ENCODE measurements at places on chromosomes 2 and 18.

DNA sequence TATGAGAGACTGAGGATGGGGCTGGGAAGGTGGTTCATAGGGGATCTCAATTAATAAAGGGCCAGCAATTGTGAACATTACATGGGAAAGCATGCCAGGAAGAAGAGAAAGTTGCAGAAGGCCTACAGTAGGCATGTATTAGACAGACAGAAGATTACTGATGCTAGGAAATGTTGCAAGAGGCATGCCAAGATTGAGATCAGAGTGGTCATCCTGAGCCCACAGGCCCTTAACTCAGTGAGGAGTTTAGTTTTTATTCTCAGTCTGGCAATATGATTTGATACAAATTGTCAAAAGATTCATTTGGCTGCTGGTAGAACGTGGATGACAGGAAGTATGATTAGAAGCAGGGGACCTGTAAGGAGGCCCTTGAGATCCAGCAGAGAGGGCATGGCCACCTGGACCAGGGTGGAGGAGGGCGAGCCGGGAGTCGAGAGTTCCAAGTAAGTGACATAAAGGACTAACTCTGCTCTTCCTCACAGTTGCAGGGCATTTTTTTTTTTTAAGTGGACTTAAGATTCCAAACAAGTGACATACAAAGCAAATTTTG is 54.9 kb downstream of the EPHA4 start:
- DNase-seq: no peak

DNA sequence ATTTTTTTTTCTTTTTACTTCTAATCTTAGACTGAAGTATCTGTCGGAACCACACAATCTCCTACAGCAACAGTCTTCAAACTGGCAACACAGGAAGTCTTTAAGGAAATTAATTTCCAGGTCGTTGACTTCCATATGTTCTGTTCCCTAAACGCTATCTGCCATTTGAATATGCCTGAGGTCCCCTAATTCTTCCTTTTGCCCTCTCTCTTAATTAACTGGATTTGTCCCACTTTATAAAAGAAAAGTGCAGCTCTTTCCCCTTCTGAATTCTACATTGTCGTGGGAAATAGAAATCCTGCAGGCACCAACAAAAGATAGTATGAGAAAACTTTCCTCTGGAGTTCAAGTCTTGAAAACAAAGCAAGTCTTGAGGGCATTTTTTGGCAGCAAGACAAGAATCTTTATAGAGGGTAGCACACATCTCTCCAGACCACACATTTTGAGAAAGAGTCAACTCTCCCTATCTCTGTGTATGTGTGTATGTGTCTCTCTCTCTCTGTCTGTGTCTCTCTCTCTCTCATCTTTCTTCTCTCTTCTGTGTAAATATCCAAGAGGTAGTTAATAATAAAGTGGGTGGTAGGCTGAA is 879.8 kb downstream of the SOCS6 start:
- no peak for DNase-seq

- DNase-seq: no peak
These were observed 1.2 kb downstream of the NEU2 start for GRCh38 chr2:233033672-233034071.

GRCh38 chr2:155643056-155643775 is 689.3 kb downstream of the NR4A2 start:
- no peak for DNase-seq

- no peak for DNase-seq
These were observed 52.8 kb downstream of the TTC32 start for GRCh38 chr2:19848952-19849351.

GRCh38 chr2:215845839-215846586 is 167.3 kb downstream of the MREG start:
- no peak for DNase-seq

GRCh38 chr2:238785528-238785860 is 62.4 kb upstream of the TWIST2 start:
- DNase-seq: no peak

- DNase-seq: peak; percentile 7
These were observed 694 bp downstream of the CFAP36 start for GRCh38 chr2:55519938-55520885.

- no peak for DNase-seq
These were observed 298.5 kb downstream of the PAX3 start for GRCh38 chr2:222000326-222000725.

DNA sequence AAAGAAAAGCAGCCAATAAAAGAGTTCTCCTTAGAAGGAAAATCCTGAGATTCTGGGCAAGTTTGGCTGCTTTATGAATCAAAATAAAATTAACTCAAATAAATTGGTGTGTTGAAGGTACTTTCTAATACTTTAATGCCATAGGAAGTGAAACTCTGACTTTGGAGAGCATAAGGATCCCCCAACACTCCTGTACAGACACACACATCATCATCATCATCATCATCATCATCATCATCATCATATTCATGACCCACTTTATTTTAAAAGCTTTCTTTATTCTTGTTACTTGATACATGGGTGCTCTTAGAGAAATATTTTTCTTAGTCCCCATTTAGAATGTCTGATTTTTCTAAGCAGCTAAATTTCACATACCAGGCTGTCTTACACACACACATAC is 283.1 kb upstream of the CYRIA start:
- DNase-seq: no peak

DNA sequence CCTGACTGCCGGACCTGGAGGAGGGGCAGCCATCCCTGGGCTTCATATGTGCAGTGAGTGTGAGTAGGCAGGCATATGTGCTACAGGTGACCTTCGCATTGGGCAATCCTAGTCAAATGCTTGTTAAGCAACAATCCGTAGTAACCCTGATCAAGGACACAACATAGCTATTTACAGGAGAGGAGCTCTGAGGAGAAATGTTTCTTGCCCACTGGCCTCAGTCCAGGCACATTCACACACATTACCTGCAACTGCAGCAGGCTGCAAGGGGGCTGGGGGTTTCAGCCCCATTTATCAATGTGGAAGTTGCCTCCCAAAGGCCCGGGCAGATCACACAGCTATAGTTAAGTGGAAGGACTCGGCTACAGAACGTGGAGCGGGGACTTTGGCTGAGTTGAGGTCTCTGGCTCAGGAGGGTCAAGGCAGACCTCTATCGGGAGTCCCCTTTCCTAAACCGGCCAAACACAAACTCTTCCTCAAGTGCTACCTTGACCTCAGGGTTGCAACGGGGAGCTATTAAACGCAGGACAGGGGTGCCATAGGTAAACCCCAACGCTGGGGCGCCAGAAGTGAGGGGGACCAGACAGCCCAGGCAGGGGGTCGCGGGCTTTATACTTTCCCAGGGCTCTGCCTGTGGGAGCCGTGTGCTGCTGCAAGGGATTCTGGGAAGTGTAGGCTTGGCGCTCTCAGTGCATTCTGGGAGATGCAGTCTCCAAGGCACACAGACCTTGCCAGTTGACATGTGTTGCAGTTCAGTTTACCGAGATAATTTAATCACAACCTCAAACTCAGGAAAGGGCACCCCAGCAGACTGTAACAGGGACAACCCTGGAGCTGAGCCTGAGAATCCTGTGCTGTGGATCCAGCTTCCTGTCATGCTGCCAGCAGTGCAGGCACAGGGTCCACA is 9.4 kb downstream of the KHK start:
- DNase-seq: no peak

DNA sequence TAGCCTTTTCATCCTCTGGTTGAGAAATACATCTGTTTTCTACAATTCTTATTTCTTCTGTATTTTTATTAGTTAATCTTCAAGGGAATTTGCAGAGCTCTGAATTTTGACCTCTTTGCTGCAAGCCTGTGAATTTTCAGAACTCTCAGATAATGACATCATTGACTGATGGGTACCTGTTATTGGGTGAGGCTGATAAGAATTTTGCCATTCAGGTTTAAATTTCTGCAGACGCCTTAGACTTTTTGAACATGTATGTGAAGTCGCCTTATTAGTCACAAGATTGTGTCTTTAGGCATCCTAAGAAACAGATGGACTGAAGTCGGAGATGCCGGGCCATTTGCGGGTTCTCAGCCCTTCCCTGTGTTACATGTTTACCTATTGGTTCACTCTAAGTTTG is 82.4 kb downstream of the SPTBN1 start:
- no peak for DNase-seq

GRCh38 chr2:28710545-28710944 is 41.1 kb upstream of the PPP1CB start:
- no peak for DNase-seq

- no peak for DNase-seq
These were observed 44.7 kb downstream of the ATF2 start for GRCh38 chr2:175123254-175123653.

GRCh38 chr2:193883820-193884219 is 1689.1 kb upstream of the TMEFF2 start:
- DNase-seq: no peak

DNA sequence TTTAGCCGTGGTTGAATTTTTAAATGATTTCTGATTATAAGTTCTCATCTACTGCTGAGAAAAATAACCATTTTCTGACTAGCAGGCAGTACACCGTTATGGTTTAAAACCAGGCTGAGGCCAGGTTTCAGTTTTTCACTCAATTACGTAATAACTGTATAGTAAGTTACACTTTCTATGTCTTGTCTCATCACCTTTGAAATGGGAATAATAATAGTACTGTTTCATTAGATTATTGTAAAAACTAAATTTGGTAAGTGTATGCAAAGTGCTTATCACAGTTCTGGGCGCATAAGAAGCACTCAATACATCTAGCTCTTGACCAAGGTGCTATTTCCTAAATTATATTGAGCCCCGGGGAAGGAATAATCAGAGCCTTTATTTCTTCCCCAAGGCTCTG is 76.8 kb downstream of the LIMS1 start:
- DNase-seq: no peak

- DNase-seq: no peak
These were observed 6.3 kb upstream of the PROKR1 start for GRCh38 chr2:68637047-68637446.

All from stimulated activated CD8-positive, alpha-beta memory T cell treated with anti-CD3 and anti-CD28 coated beads, Interleukin-4, amount 100 ng/mL, for 1 hour (primary cell).